ENCODE measurements at places on chromosomes 11 and 22.
A peak's percentile ranks its signal among the peaks of the same experiment; 100 is the strongest.

GRCh38 chr11:132058211-132058772 is 687.9 kb downstream of the NTM start:
- no peak for DNase-seq

- DNase-seq, result no peak
These were observed 22.3 kb upstream of the KCNJ11 start for GRCh38 chr11:17410606-17411379.

GRCh38 chr11:84137960-84138359 is 851.8 kb upstream of the CCDC90B start:
- no peak for DNase-seq

DNA sequence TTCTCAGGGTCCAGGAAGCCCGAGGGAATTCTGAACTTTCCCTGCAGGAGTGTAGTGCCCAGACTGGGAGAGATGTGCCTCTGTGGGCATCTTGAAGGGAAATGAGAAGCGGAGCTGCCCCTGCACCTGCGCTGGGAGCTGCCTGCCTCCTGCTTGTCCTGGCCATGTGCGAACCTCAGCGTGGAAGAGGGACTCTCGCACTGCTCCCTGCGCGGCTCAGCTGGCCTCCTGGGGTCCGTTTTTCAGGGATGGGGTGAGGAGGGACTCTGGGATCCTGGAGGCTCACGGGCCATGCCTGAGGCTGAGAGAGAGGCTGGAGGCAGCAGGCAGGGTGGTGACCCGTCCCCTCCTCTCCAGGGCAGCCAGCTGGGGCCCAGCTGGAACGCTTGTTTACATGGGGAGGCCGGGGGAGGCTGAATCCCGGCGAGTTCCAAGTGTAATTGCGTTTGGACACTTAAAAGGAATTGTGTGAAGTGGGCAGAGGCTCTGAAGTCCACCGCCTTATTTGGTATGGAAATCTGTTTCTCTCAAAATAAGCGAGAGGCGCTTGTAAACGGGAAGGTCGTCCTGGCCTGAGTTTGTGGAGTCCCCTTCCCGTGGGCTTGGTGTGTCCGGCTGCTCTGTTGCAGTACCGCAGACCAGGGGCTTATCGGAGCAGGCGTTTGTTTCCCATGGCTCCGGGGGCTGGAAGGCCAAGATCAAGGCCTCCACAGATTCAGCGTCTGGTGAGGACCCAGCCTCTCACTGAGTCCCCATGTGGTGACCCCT is 1.2 kb upstream of the MRGPRF start:
- no peak for DNase-seq

GRCh38 chr11:17406082-17406817 is 17.8 kb upstream of the KCNJ11 start:
- DNase-seq, result no peak

GRCh38 chr11:78735711-78736110 is 161.0 kb upstream of the NARS2 start:
- DNase-seq, result no peak

- DNase-seq, result no peak
These were observed 1.3 kb upstream of the SBF2 start for GRCh38 chr11:10295064-10295901.

DNA sequence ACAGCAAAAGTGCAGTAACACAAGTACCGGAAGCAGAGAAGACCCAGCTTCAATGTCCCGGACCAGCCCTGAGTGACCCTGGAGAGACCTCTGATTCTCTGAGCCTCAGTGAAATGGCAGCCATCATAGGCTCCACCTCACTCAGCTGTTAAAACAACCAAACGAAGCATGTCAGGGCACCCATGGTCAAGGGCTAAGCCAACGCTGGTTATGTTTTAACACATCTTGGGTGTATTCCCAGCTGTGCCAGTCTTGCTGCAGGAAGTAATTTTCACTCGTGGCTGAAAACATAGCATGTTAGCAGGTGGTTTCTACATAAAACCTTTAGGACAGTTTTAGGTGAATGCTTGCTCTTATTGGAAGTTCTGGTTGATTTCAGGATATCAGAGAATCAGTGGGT is 30.9 kb downstream of the LMO2 start:
- no peak for DNase-seq

DNA sequence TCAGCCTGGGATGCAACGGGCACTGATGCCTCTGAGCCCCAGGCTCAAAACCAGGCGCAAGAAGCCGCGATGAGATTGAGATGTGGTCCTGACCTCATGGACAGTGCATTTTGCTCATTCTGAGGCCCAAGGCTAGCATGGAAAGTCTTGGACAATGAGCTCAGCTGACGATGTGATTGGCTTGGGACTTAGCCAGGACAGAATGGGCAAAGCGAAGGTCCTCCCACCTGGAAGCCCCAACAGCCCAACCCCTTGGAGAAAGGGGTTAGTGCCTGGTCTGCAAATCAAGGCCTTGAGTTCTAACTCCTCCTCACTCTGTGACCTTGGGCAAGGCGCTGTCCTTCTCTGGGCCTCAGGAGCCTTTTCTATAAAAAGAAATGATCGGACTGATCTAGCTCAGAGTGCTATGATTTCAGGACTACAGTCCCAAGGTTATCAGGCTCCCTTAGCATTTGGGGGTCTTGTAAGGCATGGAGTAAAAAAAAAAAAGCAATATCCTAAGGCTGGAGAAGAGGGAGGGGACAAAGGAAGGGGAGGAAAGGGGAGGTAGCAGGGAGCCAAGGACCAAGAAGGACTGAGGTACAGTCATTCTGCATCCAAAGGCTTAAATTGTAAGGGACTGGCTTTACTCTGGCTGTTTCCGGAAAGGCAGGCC is 2.7 kb downstream of the SLC43A3 start:
- no peak for DNase-seq

GRCh38 chr11:76033699-76034098 is 172.6 kb downstream of the WNT11 start:
- no peak for DNase-seq

GRCh38 chr11:36469063-36469462 is 41.0 kb downstream of the TRAF6 start:
- DNase-seq, result no peak

DNA sequence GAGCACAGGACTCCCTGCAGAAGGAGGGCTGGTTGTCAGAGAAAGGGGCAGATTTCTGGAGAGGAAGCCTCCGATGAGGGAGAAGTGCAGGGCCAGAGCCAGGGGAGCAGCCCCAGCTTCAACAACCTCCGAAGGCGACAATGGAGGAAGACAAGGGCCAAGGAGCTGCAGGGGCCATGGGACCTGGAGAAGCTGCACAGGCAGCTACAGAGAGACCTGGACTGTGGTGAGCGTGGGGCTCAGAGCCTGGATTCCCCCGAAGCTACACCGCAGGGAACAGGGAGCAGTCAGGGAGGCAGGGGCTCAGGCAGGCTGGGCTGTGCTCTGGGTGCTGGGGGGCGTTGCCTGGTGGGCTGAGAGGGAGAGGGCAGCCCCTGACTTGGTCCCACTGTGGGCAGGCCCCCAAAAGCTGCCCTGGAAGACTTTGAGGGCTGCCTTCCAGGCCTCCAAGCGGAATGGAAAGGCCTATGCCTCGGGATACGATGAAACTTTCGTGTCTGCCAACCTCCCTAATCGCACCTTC is 2.4 kb downstream of the TSGA10IP start:
- no peak for DNase-seq

- no peak for DNase-seq
These were observed 37.6 kb downstream of the SYT13 start for GRCh38 chr11:45248501-45249011.

DNA sequence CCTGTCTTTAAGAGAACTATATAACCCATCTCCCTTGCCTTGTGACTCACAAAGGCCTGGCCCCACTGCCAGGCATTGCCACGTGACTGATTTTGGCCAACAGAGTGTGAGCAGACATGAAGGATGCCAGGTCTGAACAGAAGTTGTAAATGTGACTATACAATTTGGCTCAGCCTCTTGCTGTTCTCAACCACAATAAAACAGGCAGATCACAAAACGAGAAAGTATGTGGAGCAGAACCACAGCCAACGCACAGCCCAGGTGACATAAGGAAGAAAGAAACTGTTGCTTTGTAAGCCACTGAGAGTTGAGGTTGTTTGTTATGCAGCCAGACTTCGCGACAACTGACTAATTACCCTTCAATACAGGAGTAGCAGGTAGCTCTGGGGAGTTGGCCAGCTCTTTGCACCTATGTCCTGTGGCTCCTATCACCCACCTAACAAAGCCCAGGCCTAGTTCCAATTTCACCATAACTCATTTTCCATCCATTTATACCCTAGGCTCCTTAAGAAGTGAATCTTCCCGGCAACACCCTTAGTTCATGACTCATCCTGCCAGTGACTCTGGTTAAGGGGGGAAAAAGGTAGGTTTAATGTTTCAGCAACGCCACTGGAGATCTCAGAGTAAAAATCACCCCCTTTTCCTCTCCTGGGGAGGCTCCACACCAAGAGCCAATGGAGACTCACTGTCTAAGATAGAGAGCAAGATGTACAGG is 53.7 kb downstream of the GALNT18 start:
- DNase-seq, result no peak

DNA sequence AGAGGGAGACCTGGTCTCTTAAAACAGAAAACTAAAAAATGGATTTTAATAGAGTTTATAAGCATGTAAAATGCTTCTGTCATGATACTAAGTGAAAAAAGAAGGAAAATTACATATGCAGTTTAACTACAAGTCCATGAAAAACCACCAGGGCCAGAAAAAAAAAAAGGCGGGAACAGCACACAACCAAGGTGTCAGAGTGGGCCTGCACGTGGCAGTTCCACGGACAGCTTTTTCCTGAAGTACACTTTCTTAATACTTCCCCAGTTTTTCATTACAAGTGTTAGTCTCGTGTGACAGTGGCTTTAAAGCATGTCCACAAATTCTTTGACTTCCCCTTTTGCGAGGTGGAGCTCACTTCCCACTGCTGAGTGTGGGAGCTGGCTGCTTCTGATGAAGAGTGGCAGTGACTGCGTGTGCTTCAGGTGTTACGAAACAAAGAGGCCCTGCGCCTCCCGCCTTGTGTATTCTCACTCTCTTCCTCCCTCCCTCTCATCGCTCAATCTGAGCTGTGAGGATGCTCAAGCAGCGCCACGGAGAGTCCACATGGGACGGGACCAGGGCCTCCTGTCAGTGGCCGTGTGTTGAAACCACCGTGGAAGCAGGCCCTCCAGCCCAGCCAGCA is 16.4 kb downstream of the PPM1F start:
- no peak for DNase-seq

DNA sequence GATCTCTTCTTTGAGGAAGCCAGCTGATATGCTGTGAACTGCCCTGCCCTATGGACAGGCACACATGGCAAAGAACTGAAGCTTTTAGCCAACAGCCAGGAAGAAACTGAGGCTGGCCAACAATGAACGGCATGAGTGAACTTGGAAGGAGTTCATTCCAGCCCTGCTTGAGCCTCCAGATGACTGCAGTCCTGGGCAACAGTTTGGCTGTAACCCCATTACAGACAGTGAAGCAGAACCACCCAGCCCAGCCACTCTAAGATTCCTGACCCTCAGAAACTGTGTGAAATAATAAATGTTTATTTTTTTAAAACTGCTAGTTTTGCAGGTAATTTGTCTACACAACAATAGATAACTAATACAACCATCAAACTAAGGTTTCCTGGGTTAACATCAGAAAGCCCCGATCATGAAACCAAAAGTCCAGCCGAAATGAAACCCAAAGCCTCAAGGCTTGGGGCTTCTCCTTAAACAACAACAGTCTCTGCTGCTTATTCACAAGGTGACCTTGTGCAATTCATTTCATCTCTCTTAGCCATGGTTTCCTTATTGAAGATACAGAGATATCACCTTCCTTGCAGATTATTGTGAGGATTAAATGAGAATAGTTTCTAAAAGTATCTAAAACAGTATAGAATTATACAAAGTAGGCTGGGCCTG is 31.4 kb downstream of the PAK1 start:
- no peak for DNase-seq

DNA sequence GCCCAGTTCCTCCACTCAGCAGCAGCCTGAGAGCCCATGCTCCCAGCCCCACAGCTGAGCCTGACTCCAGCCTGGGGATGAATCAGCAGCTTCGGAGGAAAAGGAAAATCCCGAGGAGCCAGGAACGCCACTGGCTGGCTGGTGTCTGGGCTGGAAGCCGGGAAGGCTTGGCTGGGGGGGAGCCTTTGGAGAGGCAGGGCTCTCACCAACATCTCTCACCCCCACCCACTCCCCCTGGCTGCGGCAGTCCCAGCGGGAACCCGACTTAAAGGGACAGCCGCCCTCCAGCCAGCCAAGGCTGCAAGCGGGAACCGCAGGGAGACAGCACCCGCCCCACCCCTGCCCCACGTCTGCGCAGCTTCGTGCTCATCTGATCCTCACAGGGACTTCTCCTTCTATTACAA is 28.4 kb downstream of the KIAA0930 start:
- DNase-seq, result peak; percentile 86
